Stimulated activated CD8-positive, alpha-beta memory T cell treated with anti-CD3 and anti-CD28 coated beads, Interleukin-12 subunit alpha, Interleukin-12 subunit beta, amount 100 ng/mL, for 1 hour (primary cell): ENCODE measurements at places on chromosomes 6 and 20.

DNA sequence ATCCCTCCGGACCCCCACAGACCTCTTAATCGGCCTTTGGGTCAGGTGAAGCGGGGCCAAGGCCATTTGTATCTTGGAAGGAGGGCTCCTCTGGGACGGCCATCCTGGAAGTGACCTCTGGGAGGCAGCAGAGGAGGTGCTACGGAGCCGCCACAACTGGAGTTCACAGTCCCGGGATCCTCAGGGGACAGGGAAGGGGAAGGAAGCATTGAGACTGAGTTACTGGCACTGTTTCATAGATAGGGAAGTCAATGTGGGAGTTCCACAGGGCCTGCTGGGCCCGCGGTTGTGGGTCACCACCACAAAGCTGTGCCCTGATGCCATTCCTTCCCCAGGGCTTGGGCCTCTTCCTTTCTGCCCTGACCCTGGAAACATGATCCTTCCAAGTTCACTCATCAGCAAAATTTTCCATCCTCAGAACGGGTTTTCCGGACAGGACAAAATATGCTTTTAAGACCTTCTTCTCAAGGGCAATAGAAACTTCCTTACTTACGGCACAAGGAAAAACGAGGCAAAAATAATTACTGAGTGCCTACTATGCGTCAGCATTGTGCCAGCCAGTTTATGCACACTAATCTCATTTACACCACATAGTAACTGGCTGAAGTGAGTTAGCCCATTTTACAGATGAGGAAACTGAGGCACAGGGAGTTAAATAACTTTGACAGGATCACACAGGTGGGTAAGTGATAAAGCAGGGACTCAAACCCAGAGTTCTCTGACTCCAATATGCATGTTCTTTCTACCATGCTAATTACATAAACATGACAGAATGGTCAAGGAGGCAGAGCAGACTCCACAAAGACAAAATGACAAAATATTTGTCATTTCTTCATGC is 143.8 kb downstream of the UNC5CL start:
- no peak for DNase-seq

DNA sequence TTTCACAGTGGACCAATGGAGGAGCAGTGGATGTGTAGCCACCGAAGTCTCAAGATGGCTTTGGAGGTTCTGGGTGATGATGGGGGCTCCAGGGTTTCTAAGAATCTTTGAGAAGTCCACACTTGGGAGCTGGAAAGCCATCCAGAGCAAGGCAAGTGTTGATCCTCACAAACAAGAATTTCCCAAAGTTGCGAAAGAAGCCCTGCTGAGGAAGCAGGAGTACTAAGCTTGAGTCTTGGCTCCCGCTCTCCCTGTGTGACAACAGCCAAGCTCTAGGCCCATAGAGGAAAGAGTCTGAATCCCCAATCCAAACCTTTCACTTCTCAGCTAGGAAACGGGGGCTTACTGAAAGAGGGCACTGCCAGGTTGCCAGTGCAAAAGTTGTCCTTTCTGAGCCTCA is 106.0 kb downstream of the EDN3 start:
- no peak for DNase-seq

GRCh38 chr6:56037601-56038000 is 162.2 kb upstream of the BMP5 start:
- DNase-seq = no peak

- DNase-seq = no peak
These were observed 13.3 kb downstream of the NFATC2 start for GRCh38 chr20:51529081-51529681.

- DNase-seq = peak; percentile 69
These were observed at the start of gene PPT2 for GRCh38 chr6:32153564-32154513. Gene PPT2 (plus strand): TSS chr6:32154141. CDS start chr6:32154595, 454 bp downstream.

GRCh38 chr20:9565910-9566550 is 51.6 kb downstream of the LAMP5 start:
- DNase-seq = no peak

GRCh38 chr6:127641905-127642304 is 64.9 kb downstream of the C6orf58 start:
- no peak for DNase-seq

DNA sequence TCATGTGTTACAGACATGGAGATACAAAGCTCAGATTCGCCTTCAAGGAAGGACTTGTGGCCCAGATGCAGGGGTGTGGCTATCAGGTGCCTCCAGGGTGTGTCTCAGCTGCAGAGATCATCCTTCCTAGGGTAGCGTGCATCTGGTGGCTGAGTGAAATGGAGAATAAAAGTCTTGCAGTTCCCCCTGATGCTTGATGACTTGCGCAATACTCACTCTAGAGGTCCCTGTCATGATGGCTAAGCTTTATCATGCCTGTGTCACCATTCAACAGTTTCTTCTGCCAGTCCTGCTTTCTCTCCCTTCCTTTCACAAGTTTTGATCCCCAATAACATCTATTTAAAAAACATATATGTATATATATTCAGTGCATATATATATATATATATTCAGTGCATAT is 228.1 kb downstream of the PAX1 start:
- DNase-seq = no peak

DNA sequence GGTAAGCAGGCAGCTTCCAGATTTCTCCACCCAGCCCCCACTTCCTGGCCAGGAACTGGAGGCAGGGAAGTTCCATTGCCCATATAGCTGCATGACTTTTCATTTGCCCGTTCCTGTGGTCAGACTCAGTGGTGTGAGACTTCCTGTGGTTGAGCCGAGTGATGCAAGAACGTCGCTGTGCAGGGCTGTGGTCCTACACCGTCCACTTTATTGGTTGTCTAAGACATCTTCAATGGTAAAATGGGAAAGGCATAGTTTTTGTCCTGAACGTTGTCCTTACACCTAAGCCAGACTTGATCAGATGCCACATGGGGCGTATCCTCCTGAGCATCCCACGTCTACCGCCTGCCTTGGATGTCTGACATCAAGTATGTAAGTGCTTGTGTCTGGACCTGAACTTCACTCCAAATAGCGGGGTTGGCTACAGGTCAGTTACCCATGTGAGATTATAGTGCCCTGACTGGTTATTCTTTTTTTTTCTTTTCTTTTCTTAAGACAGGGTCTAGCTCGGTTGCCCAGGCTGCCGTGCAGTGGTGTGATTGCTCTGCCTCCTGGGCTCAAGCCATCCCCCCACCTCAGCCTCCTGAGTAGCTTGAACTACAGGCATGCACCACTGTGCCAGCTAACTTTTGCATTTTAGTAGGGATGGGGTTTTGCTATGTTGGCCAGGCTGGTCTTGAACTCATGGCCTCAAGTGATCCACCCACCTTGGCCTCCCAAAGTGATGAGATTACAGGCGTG is 25.9 kb upstream of the GTSF1L start:
- no peak for DNase-seq

DNA sequence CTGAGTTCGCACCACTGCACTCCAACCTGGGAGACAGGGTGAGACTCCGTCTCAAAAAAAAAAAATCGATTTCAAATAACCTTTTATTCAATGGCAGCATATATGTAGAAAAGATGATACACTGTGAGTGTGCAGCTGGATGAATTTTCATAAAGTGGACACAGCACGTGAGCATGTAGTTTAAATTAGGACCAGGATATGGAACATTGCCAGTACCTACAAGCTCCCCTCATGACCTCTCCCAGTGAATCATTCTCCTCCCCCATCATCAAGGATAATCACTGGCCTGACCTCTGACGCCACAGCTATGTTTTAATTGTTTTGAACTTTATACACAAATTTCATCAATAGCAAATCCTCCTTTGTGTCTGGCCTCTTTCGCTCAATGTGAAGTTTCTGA is 53.8 kb upstream of the HDAC2 start:
- DNase-seq = no peak

DNA sequence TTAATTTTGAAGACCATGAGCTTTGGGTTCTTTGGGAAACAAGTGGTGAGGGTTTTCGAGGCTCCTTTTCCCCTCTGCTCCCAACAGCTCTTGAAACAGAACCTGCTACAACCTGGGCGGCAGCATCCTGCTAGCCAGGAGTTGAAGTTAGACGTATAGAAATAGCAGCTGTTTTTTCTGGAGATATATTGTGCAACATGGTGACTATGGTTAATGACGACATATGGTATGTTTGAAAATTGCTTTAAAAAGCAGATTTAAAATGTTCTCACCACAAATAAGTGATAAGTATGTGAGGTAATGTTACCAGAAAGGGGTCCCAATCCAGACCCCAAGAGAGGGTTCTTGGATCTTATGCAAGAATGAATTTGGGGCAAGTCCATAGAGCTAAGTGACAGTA is 138.9 kb downstream of the PDE7B start:
- no peak for DNase-seq

- DNase-seq = no peak
These were observed 12.4 kb downstream of the CD40 start for GRCh38 chr20:46130534-46130933.

- no peak for DNase-seq
These were observed 112.0 kb upstream of the PDE10A start for GRCh38 chr6:165774903-165775601.

DNA sequence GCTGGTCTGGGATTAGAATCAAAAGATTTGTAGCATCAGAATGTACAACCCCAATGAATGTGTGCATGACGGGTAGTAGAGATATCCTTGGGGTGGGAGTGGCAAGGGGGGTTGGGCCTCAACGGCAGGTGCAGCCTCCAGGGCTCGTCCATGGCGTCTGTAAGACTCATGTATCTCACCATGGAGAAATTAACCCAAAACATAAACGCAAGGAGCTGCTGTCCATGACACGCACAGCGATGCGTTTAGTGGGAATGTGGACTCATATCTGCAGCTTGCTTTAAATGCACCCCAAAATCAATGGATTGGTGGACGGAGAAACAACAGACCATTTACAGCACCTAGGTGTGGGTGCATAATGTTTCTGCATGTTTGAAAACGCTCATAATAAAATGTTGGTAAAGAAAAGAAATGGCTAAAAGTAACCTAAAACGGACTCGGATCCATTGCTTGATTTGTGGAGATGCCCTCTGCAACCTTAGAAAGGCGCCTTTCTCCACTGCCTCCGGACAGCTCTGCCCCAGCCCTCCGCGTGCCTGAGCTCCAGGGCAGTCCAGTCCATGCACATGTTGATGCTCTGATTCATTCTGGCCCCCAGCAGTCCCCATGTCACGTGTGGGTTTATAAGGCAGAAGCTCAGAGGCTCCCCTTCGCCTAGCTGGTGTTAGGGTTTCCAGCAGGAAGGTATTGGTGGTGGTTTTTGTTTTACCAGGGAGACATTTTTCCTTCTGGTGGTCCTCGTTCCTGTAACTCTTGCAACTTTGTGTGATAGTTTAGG is 24.5 kb downstream of the PYGB start:
- DNase-seq = no peak

DNA sequence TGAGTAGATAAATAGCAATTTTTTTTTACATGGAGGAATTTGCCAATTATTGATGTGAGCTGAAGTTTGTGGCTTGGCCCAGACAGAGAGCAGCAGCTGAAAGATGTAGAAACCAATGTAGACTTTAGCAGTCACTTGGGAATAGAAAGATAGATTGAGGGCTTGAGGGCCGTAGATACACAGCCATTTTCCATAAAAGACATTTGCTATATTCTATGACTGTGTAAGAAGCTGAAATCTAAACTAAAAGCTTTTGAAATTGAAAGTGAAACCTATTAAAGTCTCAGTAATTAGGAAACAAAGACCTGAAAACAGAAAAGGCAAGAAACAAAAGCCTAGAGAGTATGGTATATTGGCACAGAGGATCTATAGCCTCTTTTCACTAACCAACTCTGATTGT is 332.7 kb downstream of the CENPW start:
- no peak for DNase-seq

DNA sequence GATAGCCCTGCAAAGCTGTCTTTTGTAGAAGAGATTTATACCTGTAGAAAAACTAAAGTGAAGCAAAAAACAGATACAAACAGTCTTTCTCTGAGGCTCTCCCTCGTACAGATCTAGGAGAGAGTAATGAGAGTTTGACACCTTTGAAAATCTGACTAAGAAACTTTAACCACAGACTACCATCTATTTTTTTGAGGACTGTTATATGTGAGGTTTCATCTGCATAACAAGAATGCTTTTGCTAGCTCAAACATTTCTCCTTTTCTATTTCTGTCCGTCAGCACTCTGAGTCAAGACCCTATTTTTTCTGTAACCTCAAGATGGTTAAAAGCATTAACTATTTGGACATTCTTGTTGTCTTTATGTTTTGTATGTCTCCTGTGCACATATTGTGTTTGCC is 193.0 kb downstream of the BTBD3 start:
- no peak for DNase-seq

DNA sequence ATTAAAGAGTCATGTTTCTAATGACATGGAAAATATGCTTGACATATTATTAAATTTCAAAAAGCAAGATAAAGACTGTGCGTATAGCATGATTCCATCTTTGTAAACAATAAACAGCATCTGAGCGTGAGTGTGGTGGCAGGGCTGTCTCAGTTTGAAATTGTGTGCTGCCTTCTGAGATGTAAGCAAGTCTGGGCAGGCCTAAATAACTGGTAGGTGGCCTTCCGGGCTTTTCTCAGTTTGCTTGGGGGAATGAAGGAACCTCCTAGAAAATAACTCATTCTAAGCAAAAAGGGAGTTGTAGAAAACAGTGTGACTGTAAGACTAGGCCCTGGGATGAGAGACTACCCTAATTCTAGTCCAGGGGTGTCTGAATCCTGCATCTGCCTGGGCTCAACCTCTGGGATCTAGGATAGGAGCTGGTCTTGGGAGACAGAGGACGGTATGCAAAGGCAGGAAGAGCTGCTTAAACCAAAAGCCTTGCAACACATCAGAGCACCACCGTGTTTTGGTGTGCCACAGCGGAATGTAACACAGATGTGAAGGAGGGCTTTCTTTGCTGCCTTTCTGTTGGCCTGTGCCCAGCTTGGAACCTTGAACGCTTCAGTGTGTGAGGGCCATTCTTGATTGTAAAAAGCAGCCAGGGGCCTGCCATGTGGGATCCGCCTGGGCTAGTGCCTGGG is 63.5 kb upstream of the L3MBTL3 start:
- DNase-seq = no peak

GRCh38 chr20:2149507-2149906 is 47.9 kb downstream of the STK35 start:
- DNase-seq = no peak

DNA sequence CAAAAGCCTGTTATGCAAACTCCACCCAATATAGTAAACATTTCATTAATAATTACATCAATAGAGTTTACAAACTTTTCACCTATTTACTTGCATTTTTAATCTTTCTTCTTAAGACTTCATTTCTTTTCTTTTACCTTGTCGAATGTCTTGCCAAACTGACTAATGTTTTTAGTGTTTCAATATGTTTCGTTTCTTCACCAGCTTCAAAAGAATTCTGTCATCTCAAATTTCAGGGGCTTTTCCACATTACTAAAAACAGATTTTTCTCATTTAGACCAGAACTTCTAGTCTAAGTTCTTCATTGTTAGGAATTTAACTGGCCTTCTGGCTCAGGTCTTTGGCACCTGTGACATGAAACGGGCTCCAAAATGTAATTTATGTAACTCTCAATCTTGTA is 196.5 kb downstream of the ARHGAP18 start:
- no peak for DNase-seq

- DNase-seq = no peak
These were observed 95.6 kb downstream of the RAMACL start for GRCh38 chr6:166490671-166491500.

DNA sequence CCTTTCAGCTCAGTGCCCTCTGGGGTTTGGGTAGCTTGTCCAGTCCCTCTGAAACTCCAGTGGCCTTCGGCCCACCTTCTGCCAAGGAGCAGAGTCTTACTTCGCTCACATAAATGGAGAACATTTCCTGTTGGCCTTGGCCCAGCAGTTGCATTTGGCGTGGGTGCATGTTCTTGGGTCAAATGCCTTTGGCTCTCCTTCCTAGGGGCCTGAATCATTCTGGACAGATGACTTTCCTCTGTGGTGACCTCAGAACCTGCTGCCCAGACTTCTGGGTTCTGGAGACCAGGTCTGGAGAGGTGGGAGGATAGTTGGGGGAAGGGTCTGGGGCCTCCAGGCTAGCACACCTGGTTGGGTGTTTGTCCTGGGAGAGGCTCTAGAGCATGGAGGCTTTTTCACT is 29.3 kb downstream of the BCAS4 start:
- no peak for DNase-seq
